ENCODE measurements at places on chromosomes 3 and 15. TPM values are rescaled to one million over a fixed set of nuclear protein-coding genes. Genes with fewer than 3 reads are reported as not detected.

Gene LYZL4
- total RNA-seq, result not detected

DNA sequence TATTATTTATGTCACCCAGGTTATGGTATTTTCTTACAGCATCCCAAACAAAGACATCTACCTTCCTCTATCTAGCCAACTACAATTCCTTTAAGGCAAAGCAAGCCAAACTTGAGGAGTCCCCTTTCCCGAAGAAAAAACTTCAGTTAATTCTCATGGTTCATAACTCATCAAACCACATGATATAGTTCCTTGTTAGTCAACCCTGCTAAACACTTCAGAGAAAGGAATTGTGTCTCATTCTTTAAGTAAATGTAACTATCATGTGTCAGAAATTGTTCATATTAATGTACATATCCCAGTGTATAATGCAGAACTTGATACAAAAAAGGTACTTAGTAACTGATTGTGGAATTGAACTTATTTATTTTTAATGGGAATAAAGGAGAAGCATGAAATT is 44.4 kb downstream of the ST3GAL6 start:
- H3K4me1 ChIP-seq, result no peaks in the 10 kb centered on the region
- no peak for DNase-seq
- H3K4me3 ChIP-seq, result no peak overlapping the region
- peaks cover 17% of the 10 kb centered on the region for H3K36me3 ChIP-seq

DNA sequence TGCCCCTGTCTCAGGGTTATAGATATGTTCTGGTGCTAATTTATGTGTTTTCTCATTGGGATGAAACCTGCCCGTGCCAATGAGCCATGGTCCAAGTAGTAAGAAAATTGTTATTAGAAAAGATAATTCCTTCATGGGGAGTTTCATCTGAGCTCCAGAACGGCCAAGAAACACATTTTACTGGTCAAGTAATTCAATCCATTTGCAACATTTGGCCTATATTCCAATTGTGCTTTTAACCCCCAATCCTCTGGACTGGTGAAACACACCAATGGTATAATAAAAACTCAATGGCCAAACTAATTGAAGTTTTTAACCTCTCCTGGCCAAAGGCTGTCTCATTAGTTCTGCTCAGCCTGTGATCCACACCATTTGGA is 53.7 kb upstream of the XCR1 start:
- H3K4me3 ChIP-seq, result no peak overlapping the region
- DNase-seq, result no peak

Gene CCDC80
- total RNA-seq, result not detected

DNA sequence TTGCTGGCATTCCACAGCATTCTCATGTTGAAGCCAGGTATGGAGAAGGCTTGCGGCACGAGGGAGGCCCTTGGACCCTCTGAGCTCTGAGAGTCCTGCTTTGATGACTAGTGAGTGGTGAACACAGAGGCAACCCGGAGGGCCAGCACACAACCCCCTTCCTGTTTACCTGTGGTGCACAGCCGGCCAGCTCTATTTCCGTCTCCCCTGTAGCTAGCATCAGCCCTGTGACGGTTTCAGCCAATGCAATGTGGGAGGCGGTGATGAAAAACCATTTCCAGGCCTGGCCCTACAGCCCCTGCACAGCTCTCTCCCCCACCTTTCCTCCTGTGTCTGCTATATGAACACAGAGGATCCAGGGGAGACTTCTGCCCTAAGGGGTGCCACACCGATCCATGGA is 76.8 kb upstream of the KLHL25 start:
- H3K4me3 ChIP-seq, result no peak overlapping the region
- H3K27ac ChIP-seq, result no peak overlapping the region
- DNase-seq, result no peak
- H3K36me3 ChIP-seq, result no peaks in the 10 kb centered on the region
- peaks cover 10% of the 10 kb centered on the region for H3K27me3 ChIP-seq

Gene ARPP19
- 141 TPM for total RNA-seq
